Cortex of kidney (tissue), 1 donor: ENCODE measurements at places on chromosomes 4 and X.

- no peak for DNase-seq
These were observed 30.4 kb downstream of the FAT1 start for GRCh38 chr4:186693159-186693815.

GRCh38 chr4:18366892-18367291, 345.3 kb upstream of the LCORL start:
- DNase-seq: no peak

DNA sequence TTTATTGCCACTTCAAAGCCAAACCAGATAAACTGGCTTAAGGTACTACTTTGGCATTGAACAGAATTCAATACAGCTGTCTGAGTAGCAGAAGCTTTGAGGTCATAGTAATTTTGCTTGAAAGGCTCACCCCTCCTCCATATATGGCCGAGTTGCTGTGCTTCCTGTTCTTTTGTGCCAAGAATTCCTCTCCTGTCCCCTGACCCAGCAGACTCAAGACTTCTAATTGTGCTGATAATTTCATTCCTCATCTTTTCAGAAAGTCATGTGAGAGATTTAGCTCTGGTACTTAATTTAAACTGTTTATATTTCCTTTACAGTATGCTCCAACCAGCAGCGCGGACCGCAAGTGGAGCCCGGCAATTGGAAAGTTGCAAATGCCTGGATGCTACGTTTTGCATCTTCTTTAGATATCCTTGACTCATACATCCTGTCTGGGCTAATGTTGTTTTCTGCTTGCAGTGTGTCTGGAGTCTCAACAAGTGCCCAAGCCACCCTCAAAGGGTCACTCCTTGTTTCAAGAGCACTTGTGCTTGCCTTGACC, 373.4 kb downstream of the PDGFC start:
- DNase-seq: no peak

GRCh38 chr4:105496899-105497298, 23.0 kb upstream of the PPA2 start:
- DNase-seq: no peak

DNA sequence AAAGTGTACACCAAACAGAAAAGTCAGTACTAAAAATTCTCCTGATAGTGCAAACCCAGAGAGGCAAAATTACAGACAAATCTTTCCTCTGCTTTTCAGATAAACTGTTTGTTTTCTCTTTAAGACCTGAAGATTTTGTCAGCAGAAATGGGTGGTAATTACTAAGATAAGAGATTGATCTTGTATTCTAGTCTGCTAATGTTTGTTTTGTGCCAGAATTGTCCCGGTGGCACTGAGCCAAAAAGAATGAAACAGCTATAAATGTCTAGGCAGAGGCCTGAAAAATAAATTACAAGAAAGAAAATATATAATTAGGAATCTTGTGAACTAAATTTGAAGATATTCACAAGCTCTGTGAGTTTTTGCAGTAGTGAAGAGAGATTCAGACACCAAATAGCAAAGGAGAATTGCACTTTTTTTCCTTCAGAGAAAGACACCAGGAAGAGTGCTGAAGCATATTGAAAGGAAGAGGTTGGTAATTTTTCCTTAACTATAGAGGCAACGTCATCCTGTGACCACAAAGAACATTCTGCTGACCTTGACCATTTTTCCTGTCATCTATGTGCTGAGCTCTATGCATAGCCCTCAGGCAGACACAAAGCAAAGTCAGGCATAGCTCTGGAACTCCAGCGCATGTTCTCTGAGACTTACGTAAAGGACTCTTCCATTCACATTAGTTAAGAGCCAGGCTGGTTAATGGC, 314.5 kb upstream of the RASGEF1B start:
- DNase-seq: no peak

- DNase-seq: no peak
These were observed 5.6 kb upstream of the KANTR start for GRCh38 chrX:53088136-53088974.

GRCh38 chrX:31178769-31179125, 106.9 kb upstream of the FTHL17 start:
- no peak for DNase-seq

DNA sequence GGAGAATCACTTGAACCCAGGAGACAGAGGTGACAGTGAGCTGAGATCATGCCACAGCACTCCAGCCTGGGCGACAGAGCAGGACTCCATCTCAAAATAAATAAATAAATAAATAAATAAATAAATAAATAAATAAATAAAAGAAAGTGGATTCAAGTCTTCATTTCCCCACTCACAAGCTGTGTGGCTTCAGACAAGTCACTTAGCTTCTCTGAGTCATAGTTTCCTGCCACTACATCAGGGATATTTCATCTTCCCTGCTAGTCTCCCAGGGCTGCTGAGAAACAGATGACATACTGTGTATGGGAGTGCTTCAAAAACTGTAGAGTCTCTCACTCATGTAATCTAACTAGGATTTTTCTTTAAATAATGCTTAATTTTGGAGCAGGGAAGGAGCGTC, 37.2 kb downstream of the TBC1D9 start:
- no peak for DNase-seq

GRCh38 chr4:112085156-112086035, 59.9 kb upstream of the FAM241A start:
- no peak for DNase-seq

GRCh38 chr4:28654618-28655017, 1794.0 kb downstream of the STIM2 start:
- DNase-seq: no peak

DNA sequence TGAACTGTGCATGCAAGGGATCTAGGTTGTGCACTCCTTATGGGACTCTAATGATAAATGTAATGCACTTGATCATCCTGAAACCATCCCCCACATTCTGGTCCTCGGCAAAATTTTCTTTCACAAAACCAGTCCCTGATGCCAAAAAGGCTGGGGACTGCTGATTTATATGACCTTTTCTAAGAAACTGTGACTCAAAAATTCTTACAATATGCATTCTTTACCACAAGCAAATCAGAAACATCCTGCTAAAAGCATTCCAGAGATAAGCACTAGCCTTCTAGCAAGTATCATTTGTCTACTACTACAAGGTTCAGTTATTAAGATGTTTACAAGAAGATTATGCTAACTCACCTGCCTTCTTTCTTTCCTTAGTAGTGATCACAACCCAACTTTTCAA, 166.5 kb upstream of the PCDH7 start:
- no peak for DNase-seq

GRCh38 chr4:175339100-175339707, 421.0 kb downstream of the ADAM29 start:
- DNase-seq: no peak

DNA sequence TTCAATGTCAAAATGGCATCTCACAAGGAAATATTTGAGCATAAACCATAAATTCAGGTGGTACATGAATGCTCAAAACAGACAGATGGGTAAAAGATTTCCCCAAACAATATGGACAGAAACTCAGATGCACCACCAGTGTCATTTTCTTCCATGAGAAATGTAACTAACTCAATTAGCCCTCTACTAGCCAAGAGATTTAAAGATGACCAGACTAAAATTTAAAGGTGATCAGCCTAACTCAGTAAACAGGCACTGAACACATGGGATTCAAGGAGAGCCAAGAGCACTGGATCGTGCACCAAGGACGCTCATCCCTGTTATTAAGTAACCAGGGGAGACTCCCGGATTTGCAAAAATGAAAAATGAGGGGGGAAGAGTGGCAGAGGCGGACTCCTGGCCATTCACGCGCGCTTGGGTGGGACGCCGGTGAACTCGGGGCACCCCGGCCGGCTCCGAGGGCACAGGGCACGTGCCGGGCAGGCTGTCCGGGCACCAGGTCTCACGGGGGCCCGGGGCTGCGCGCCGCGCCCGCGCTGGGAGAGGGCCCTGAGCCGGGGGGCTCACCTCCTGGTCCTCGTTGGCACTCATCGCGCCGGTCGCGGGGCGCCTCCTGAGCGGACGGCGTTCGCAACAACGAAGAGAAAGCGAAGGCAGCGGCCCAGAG, 490 bp downstream of the RWDD4 start:
- DNase-seq: no peak

DNA sequence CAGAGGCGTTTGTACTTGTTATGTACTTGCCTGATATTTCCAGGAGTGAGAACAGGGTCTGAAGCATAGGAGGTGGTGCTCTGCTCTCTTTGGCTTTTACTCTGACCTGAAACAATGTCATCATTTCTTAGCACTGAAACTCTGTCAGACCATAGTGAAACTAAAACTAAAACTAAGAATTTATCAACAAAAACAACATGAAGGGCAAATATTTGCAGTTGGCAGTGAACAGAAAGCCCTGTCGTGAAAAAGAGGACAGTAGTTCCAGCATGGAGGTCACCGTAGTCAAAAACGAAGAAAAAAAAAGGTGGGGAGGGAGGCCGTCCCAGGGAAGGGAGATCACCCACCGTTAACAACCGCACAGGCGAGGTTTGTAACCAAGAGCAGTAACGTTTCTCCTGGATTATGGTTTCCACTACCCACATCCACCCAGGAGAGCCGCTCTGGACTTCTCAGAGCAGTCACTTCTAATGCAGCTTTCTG, 97.5 kb downstream of the ANK2 start:
- no peak for DNase-seq

DNA sequence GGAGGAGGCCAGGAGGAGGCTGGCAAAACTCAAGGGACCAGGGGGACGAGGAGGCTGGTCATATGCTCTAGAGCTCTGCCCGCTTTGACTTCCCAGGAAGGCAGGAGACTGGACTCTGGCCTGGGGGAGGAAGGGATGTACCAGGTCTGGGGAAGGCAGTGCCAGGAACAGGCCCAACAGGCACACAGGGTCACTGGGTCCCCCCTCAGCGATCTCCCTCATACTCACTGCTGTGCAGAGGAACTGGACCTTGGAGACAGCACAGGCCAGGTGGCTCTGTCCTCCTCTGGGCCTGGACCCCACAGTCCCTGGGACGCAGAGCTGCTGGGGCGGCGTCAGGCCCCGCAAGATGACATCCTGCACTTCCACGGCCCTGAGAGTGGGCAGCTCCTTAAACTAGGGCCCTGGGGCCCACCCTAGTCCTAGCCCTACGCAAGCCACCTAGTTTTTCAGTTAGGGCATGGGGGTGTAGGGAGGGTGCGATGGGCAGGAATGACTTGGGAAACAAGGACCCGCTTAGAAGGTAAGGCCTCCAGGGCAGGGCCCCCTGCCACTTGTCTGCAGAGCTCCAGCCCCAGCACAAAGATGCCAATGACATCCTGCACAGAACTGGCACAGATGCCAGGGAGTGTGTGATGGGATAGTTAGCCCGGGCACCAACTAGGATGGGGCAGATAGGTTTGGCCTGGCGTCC, 59.5 kb downstream of the HTRA3 start:
- DNase-seq: no peak

DNA sequence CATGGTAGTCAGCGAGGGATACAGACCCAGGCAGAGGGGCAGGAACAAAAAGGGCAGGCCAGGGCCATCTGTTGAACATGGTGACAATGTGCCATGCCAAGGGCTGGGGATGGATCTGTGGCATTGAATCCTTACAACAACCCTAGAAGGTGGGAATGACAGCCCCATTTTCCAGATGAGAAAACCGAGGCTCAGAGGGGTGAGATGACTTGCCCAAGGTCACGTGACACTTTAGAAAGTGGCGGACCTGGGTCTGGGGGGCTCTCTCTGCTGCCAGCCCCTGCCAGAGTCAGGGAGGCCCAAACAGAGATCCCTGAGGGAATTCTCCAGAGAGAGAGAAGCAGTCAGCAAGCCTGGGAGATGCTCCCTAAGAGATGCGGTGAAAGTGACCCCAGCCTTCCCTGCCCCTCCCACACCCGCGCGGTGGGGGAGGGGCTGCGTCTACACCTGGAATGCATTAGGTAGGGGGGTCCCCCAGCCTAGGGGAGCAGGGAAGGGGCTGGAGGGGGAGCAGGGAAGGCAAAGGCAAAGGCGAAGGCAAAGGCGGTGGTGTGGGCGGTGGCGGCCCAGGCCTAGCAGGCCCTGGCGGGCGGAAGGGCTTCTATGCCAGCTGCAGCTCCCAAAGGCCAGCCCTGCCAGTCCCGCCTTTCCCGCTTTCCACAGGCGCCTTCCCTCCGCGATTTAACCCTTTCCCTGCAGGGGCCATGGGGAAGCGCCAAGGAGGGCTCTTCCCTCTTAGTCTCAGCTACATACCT, 13.0 kb downstream of the FGD1 start:
- DNase-seq: no peak

DNA sequence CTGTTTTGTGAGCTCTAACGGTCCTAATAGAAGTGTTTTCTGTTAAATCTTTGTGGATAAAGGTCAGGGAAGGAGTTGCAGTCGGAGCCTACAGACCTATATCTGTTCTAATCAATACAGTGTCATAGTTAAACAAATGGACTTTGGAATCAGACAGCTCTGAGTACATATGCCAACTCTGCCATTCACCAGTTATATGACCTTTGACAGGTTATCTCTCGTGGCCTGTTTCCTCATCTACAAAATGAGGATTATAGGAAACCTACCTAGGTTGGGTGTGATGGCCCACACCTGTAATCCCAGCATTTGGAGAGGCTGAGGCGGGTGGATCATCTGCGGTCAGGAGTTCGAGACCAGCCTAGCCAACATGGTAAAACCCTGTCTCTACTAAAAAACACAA, 89.7 kb downstream of the MID1IP1 start:
- no peak for DNase-seq

- DNase-seq: no peak
These were observed 127.2 kb downstream of the CCSER1 start for GRCh38 chr4:90254357-90254756.

GRCh38 chrX:113770071-113770470, 813.8 kb upstream of the HTR2C start:
- no peak for DNase-seq

DNA sequence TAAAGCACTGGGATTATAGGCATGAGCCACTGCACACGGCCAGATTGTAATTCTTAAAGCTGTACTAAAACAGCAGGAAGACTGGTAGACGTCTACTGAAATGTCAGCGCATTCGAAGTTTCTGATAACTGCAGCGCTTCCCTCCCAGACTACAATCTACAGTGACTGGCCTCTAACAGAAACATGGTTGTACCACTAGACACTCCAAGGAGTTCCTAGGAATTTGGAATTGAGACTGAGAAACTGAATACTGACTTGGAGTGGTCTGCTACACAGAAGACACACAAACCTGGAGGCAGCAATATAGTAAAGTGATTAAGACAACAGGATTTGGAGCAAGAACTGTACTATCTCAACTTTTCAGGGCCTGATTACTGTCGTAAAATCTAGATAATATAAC, 937 bp downstream of the HELQ start:
- no peak for DNase-seq

DNA sequence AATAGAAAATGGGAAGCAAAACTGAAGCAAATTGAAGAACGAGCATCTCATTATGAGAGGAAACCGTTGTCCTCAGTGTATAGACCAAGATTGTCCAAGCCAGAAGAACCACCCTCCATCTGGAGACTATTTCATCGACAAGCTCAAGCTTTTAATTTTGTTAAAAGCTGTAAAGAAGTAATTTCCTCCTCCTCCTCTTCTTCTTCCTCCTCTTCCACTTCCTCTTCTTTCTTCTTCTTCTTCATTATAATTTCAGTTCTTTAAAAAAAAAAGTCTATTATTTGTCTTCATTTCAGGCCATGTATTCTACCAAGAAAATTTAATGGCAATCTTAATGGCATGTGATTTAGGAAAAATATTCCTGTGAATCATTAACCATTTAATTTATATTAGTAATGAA, 7.6 kb downstream of the PRIMPOL start:
- no peak for DNase-seq

GRCh38 chr4:113591982-113592381, 169.6 kb downstream of the CAMK2D start:
- no peak for DNase-seq
